ENCODE measurements at places on chromosomes 1 and 21. TPM values are rescaled to one million over a fixed set of nuclear protein-coding genes. Genes with fewer than 3 reads are reported as not detected.
A peak's percentile ranks its signal among the peaks of the same experiment; 100 is the strongest.

- peak; percentile 56 for DNase-seq
These were observed 88.0 kb downstream of the NTNG1 start for GRCh38 chr1:107228704-107229371.

DNA sequence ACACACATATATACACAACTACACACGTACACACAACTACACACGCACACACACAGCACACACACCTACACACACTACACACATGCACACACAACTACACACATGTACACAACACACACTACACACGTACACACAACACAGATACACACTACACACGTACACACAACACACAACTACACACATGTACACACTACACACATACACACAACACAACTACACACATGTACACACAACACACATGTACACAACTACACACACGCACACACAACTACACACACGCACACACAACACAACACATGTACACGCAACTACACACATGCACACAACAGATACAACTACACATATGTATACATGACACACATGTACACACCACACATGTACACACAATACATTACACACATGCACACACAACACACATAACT, 318.1 kb downstream of the CAMTA1 start:
- DNase-seq: peak; percentile 18

- peak; percentile 52 for DNase-seq
These were observed 24.1 kb upstream of the THRAP3 start for GRCh38 chr1:36199934-36200741.

- DNase-seq: no peak
These were observed 85.5 kb upstream of the ATP1A1 start for GRCh38 chr1:116287341-116288200.

GRCh38 chr1:59669752-59670312, 144.9 kb upstream of the HOOK1 start:
- DNase-seq: peak; percentile 66

DNA sequence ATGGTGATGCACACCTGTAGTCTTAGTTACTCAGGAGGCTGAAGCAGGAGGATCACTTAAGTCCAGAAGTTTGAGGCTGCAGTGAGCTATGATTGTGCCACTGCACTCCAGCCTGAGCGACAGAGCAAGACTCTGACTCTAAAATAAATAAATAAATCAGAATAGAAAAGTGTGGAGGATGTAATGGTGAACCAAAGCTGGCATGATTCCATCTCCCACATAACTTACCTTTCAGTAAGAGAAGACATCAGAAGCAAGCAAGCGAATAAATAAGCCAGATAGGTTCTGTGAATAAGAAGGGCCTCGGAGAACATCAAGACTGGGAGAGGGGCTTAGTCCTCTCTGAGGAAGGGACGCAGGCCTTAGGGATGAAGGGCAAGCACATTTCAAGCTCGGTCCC, 59.5 kb downstream of the TOMM20 start:
- DNase-seq: no peak

- peak; percentile 63 for DNase-seq
These were observed 30.6 kb downstream of the OMA1 start for GRCh38 chr1:58515794-58516401.

DNA sequence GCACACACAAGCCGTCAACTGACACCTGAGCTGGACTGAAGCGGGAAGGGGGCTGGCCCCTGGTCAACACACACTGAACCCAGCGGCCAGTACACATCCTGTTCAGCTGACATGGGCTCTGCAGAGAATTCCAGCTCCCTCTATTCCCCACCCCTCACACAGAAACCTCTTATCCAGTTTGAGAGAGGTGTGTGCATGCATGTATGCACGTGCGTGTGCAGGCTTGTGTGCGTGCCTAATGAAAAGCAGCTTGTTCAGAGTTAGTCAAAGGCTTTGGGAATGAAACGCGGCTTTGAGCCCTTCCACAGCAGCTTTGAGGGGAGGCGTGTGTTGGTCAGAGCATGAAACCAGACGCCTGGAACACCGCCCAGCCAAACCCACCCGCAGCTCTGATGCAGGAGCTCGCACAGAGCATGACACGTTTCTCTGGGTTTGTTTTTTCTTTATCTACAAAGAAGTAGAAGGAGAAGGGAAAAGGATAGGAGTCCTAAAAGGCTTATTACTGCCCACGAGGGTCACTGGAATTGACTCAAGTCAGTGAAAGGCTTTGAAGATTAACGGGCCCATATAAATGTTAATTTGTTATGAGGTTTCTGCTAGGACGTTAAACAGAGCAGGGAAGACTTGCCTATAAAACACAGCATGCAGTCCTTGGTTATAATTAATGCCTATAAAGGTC, 184.2 kb downstream of the ETS2 start:
- peak; percentile 92 for DNase-seq

DNA sequence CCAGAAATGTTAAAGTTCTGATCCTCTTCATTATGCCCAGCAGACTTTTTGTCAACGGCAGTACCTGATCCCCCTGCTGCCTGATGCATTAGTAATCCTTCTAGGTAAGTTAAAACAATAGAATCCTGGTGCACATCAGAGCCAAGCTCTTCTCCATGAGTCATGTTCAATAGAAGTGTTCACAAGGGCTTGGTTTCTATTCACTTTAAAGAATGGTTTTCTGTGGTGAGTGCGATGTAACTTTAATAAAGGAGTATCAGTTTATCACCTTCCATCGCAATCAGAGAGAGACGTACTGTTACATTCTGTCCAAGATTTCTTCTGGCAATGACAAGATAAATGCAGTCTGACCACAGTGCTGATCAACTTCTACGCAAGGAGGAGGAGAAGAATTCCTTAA, 96.8 kb downstream of the NRIP1 start:
- DNase-seq: peak; percentile 74

- DNase-seq: no peak
These were observed 38.4 kb downstream of the RAP1GAP start for GRCh38 chr1:21630571-21631343.

GRCh38 chr1:18352636-18353265, 128.0 kb upstream of the KLHDC7A start:
- no peak for DNase-seq

FALEC gene
- 0.43 TPM for total RNA-seq

UMODL1 gene
- 0.10 TPM for total RNA-seq

KIF2C gene
- 3.2 TPM for total RNA-seq

ALPL gene
- 45.4 TPM for total RNA-seq

TIAM1 gene
- total RNA-seq: 17.8 TPM

HES4 gene
- total RNA-seq: 169 TPM

IFI6 gene
- total RNA-seq: 4,155 TPM

CFAP141 gene
- not detected for total RNA-seq

FMN2 gene
- total RNA-seq: 2.4 TPM
